ENCODE measurements at places on chromosomes 3 and 15.

GRCh38 chr3:21734746-21735145 lies 16.3 kb downstream of the ZNF385D start:
- DNase-seq, result no peak

- peak; percentile 50 for DNase-seq
These were observed 73.3 kb downstream of the MRPL46 start for GRCh38 chr15:88393719-88394519.

- no peak for DNase-seq
These were observed 7.9 kb downstream of the NBEAL2 start for GRCh38 chr3:46987319-46987742.

GRCh38 chr3:52323526-52324295 lies 7.6 kb downstream of the DNAH1 start:
- DNase-seq, result no peak

DNA sequence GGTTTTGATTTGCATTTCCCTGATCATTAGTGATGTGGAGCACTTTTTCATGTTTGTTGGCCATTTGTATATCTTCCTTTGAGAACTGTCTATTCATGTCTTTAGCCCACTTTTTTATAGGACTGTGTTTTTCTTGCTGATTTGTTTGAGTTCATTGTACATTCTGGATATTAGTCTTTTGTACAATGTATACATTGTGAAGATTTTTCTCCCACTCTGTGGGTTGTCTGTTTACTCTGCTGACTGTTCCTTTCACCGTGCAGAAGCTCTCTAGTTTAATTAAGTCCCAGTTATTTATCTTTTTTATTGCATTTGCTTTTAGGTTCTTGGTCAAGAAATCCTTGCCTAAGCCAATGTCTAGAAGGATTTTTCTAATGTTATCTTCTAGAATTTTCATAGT lies 91.1 kb upstream of the ATP11B start:
- DNase-seq, result no peak

DNA sequence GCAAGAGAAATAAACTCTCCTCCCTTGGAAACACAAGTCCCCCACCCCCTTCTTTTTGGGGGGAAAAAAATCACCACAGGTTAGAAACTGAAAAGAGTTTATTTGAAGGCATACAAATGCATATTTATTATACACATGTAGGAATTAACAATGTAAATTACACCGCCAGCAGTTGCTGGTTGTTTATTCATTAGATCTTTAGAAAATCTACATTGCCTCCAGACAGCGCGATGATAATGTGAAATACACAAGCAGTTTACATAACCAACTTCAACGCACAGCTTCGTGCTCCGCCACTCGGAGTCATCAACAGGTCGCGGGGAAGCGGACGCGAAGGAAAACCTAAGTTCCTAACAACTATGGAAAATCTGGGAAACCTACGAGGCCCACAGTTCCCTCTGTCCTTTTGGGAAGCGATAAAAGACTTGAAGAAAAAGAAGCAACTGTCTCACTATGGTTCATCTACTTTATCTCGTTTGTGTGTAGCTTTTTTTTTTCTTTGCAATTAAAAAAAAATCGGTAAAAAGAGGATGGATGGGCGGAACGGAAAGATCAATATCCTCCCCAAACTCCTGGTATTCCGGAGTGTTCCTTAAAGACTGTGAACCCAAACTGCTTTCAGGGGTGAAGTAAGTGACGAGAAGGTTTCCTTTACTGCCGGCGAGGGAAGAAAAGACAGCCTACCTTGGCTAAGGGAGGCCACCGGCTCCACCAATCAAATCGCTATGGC lies 8.4 kb upstream of the FOXB1 start:
- no peak for DNase-seq

GRCh38 chr3:14646589-14647413 lies 4.8 kb upstream of the CCDC174 start:
- no peak for DNase-seq

- no peak for DNase-seq
These were observed 23.3 kb downstream of the WWTR1 start for GRCh38 chr3:149634573-149634972.

DNA sequence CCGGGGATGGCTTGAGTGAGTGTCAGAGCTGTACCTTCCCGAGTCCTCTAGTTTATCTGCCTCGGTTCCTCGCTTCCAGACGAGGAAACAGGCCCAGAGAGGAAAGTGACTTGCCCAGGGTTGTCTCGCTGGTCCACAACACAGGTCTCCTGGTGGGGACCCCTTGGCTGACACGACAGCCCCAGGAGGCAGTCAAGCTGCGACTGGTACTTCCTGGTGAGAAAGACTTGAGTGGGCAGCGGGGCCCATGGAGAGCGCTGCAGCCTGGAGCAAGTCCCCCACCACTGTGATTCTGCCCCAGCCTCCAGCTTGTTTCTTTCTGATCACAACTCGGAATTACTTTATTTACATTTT lies 600 bp upstream of the CHRNA5 start:
- DNase-seq, result no peak

DNA sequence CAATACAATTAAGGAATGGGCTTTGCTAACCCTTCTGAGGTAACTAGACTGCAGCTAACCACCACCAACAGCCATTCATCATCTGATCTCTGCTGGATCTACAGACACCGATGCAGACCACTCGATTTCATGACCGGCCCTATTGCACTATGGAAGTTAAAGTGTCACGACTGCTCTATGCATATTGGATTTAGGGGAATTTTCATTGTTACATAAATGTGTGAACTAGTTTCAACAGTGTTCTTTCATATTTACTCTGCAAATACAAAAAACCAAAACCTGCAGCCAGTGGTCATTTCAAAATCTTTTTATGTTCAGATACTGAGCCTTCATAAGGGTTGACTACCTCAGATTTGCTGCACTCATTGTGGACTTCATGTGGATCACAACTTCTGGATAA lies 14.5 kb downstream of the CDV3 start:
- DNase-seq, result no peak

GRCh38 chr3:9679476-9680080 lies 24.1 kb upstream of the CPNE9 start:
- DNase-seq, result no peak

GRCh38 chr15:42549741-42550392 lies 1.2 kb downstream of the HAUS2 start:
- DNase-seq, result no peak

GRCh38 chr3:69739204-69740102 lies at the start of gene MITF:
Gene MITF, plus strand, starts transcription at chr3:69739464. Its CDS starts 134 bp downstream, at chr3:69739598.
- DNase-seq, result peak; percentile 91

DNA sequence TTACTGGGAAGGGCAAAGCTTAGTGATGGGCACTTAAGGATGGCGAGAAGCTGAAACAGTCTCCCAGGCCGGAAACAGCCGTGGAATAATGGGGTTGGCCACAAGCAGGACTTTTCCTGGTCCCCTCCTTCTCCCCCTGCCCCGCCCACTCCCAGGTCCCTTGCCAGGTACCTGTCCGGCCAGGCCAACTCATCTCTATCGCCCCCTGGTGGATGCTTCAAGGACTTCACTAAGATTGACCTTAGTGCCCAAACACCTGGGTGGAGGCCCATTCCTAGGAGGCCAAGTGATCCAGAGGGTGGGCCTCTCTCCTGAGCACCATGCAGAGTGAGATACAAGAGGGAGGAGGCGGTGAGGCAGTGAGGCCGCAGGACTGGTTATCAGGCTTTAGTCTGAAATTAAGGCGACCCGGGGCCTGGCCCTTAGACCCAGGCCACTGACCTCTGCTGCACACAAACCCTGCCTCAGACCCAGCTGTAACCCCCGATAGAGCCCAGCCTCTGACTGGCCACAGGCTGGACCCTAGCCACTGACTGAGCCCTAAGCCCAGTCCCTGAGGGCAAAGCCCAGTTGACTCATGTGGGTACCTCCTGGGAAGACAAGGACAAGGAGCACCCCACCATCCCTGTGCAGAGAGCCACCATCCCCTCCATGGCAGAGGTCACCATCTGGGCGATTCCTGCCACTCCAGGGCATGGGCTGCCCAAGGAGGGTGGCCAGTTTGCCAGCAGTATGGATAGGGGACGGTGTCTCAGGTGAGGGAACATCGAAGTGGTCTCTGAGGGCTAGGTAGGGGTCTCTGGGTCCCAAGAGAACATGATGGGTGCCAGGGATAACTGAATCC lies 37.6 kb downstream of the VIPR1 start:
- no peak for DNase-seq

- DNase-seq, result peak; percentile 72
These were observed 68.4 kb downstream of the SLC12A8 start for GRCh38 chr3:125143982-125144652.

DNA sequence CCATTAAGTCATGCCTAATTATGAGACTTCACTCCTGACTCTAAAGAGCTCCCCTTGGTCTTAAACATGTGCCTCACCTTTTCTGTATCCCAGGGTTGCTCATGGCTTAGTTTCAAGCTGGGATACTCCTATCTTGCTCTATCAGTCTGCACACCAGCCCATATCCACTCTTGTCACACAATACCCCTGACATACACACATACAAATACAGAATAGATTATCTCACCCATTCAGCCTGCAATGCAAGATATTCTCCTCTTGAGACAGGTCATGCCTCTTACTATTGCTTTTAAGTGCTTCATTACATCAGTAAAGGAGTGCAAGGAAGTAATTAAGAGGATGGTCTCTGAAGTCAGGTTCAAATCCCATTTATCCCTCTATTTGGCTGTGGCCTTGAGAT lies 587.3 kb downstream of the IGSF11 start:
- no peak for DNase-seq
